ENCODE measurements at places on chromosomes 5 and 9.

DNA sequence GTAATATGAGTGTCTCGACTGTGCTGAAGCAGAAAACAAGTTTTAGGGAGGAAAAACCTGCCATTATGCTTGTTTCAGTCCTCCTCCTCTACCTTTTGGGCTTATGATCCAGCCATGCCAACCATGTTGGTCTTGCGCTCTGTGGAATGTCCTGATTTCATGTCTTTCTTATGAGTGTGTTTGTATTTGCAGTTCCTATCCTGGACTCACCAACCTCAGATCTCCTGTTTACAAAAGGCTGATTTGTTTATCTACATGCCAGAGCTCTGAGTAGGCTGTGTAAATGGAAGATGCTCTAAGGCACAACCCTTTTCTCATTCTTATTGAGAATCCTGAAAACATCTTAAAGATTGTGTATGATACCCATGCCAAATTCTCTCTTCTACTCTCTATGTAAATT, 138.6 kb downstream of the ARHGEF28 start:
- H3K4me1 ChIP-seq = no peaks in the 10 kb centered on the region
- H3K36me3 ChIP-seq = no peaks in the 10 kb centered on the region
- DNase-seq = no peak
- H3K27ac ChIP-seq = no peak overlapping the region

- no peak overlapping the region for H3K4me3 ChIP-seq
- H3K36me3 ChIP-seq = no peaks in the 10 kb centered on the region
- no peak overlapping the region for H3K27ac ChIP-seq
- no peaks in the 10 kb centered on the region for H3K4me1 ChIP-seq
- no peak for DNase-seq
These were observed 116.5 kb downstream of the TRPM6 start for GRCh38 chr9:74771262-74771585.

GRCh38 chr5:25862276-25862675, 1176.1 kb downstream of the CDH9 start:
- H3K27ac ChIP-seq = no peak overlapping the region
- no peaks in the 10 kb centered on the region for H3K27me3 ChIP-seq
- no peaks in the 10 kb centered on the region for H3K36me3 ChIP-seq
- DNase-seq = peak; percentile 8

GRCh38 chr9:96317335-96317980, 15.5 kb upstream of the HSD17B3 start:
- peak; percentile 40 for DNase-seq
- H3K4me1 ChIP-seq = no peaks in the 10 kb centered on the region
- no peak overlapping the region for H3K4me3 ChIP-seq
- H3K36me3 ChIP-seq = no peaks in the 10 kb centered on the region

DNA sequence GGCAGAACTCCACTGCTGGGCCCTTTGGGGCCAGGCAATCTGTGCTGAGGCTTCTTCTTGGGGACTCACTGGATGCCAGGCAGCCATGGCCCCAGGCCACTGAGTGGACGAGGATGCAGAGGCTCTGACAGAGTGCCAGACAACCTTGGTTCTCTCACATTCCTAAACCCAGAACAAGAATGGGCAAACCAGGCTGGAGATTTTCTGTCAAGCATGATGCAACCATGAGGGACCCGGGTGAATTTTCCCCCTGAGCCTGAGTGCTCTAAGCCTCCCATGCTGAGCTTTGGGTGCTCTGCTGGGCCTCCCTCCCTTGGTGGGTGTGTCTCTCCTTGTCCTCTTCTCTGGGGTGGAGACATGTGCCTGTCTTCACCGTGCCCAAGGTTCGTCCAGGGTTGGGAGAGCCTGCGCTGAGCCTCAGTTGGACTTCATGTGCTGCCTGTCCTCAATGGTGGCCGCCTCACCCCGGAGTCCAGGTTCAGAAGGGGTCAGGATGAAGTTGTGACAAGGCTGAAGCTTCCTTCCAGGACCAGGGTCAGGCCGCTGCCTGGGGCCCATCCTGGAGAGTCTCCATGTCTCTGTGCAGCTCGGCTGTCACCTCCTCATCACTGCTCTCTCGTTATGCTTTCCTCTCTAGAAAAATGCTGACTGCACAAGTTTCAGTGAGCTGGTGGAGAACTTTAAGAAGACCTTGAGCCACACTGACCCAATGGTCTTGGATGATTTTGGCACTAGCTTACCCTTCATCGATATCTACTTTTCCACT, 24.1 kb downstream of the PITX1 start:
- no peak overlapping the region for H3K27ac ChIP-seq
- H3K4me1 ChIP-seq = peaks cover 6% of the 10 kb centered on the region
- no peak overlapping the region for H3K4me3 ChIP-seq
- no peaks in the 10 kb centered on the region for H3K36me3 ChIP-seq

- no peak overlapping the region for H3K27ac ChIP-seq
- H3K4me1 ChIP-seq = no peaks in the 10 kb centered on the region
- H3K27me3 ChIP-seq = no peaks in the 10 kb centered on the region
These were observed 12.6 kb upstream of the KIF27 start for GRCh38 chr9:83933790-83934189.

GRCh38 chr9:126703002-126703865, 89.5 kb downstream of the LMX1B start:
- H3K27me3 ChIP-seq = peaks cover 79% of the 10 kb centered on the region
- H3K36me3 ChIP-seq = no peaks in the 10 kb centered on the region
- no peak overlapping the region for H3K27ac ChIP-seq
- H3K4me3 ChIP-seq = no peak overlapping the region

DNA sequence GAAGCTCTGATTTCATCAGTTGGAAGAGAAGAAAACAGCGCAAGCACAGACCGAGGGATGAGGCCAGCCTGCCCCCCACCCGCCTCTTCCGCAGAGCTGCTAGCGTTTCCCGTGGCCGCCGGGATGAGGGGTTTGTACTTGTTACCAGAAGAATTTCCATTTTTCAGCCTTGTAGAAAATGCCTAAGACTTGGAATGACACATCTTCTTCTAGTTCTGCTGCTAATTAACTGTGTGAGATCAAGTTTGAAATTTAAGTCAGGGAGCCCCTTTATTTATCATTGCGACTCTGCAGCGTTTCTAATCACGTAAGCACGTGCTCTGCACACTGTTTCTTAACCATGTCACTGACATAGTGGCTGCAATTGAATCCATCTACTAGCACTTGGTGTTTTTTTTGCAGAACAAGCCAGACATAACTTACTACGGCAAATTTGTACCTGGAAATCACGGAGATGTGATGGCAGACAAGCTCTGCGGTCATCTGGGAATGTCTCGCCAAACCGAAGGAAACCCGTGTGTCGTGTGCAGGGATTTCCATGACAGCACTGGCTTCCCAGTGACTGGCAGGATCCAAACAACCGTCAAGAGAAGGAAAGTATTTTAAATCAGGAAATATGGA, 41.8 kb upstream of the ROR2 start:
- H3K4me3 ChIP-seq = no peak overlapping the region
- no peak for DNase-seq
- H3K27me3 ChIP-seq = no peaks in the 10 kb centered on the region
- no peaks in the 10 kb centered on the region for H3K4me1 ChIP-seq
- no peak overlapping the region for H3K27ac ChIP-seq
- no peaks in the 10 kb centered on the region for H3K36me3 ChIP-seq

GRCh38 chr9:70525519-70525918, 111.1 kb upstream of the KLF9 start:
- no peaks in the 10 kb centered on the region for H3K36me3 ChIP-seq
- no peak overlapping the region for H3K27ac ChIP-seq

DNA sequence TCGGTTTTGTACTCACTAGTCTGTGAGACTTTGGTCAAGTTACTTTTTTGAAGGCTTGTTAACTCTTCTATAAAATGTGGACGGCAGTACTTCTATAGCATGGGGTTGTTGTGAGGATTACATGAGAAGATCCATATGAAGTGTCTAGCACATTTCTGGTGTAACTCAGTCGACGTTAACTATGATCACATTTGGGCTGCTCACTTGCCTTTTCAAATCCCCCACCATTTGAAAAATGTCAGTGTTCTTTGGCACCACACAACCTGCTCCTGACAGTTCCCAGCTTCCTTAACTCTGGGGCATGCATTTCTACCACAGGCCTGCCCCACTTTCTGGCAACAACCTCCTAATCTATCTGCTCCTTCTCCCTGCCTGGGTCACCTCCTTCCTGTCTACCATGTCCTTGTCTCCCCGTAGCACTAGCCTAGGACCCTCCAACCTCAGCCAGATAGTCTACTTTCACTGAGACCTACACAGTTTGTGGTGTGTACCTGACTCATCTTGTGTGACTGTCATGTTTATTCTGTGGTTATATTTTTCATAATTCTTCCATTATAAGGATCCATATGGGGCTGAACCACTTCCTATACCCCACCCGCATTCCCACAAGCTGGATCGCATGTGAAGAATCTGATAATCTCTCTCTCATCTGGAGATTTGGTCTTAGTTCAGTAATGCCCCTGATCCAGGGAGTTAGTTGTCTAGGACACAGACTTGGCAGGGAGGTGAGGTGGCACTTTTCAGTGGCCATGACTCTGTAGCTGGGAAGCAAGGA, 30.2 kb upstream of the BASP1 start:
- H3K27me3 ChIP-seq = no peaks in the 10 kb centered on the region
- no peak for DNase-seq
- H3K36me3 ChIP-seq = no peaks in the 10 kb centered on the region
- no peak overlapping the region for H3K27ac ChIP-seq
- no peaks in the 10 kb centered on the region for H3K4me1 ChIP-seq

DNA sequence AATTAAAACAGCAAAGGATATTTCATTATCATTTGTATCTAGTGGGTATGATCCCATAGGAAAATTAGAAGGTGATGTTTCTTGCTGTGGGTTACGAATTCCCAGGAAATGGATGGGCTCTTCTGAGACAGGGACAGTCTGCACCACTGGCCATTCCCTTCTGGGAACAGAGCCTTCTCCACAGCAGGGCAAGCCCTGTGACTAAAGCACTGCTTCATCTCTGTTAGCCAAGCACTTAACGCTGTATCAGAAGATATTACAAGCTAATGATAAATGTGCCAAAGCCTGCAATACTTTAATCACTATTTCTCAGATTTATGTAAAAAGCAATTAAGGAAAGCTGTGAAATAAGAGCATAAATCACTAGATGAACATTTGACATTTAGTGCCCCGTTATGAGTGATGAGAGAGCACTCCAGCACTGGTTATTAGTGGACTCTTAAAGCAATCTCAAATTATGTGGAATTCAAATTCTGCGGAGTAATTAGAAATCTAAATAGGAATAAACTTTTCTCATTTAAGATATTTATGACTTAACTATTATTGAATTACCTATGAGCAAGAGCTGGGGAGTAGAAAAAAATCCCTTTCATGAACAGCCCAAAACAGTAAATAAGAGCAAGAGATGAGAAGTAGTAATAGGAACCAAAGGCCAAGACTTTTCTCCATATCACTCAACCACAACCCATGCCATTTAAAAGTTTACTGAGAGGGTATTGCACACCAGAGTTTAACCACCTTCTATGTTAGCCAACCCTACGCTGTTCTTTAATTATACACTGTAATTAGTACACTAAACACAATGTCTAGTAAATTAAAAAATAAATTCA, 49.2 kb downstream of the FAM240B start:
- H3K27me3 ChIP-seq = no peaks in the 10 kb centered on the region
- no peaks in the 10 kb centered on the region for H3K36me3 ChIP-seq
- H3K4me3 ChIP-seq = no peak overlapping the region
- H3K27ac ChIP-seq = no peak overlapping the region

- H3K4me3 ChIP-seq = no peak overlapping the region
- peaks cover 10% of the 10 kb centered on the region for H3K4me1 ChIP-seq
- peak; percentile 53 for DNase-seq
These were observed 205.5 kb downstream of the FGF10 start for GRCh38 chr5:44183753-44184152.

- H3K4me1 ChIP-seq = 0 out of 2 replicates have a peak, but pooled peaks cover under 1% of the 10 kb centered on the region
- no peaks in the 10 kb centered on the region for H3K27me3 ChIP-seq
- no peak for DNase-seq
- no peak overlapping the region for H3K4me3 ChIP-seq
These were observed 70.3 kb upstream of the EPB41L4B start for GRCh38 chr9:109391176-109391575.

DNA sequence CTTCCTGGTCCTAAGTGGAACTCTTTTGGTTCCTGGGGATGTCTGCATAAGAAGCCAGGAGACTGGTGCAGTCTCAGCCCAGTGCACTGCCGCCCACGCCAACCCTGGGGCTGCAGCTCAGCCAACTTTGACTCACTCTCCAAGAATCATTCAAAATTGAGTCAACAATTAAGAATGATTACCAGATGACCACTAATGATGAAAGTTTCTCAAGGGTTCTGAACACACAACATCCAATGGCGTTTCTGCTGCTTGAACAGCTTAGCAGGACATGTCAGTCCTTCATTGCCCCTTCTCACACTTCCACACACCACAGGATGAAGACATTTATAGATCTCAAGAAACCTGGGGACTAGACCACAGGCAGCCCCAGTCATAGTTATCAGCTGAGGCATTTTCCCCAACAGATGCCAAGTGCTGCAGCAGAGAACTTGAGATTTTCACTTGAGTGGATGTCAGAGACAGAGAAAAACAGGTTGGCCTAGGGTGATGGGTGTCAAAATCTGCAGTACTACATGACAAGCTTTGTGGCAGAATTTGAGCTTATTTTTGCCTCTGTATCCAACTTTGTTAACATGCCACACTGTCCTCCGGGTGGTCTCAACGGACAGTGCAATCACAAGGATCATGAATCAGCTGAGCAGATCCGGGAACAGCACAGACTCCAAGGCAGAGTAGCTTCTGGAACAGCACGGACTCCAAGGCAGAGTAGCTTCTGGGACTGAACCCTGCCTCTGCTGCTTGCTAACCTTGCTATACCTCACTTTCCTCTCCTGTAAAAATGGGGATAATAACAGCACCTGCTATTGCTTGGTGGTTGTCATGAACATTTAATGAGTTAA, 356.1 kb downstream of the SPOCK1 start:
- H3K4me1 ChIP-seq = no peaks in the 10 kb centered on the region
- DNase-seq = no peak
- no peaks in the 10 kb centered on the region for H3K27me3 ChIP-seq
- no peak overlapping the region for H3K4me3 ChIP-seq
- no peak overlapping the region for H3K27ac ChIP-seq
- H3K36me3 ChIP-seq = no peaks in the 10 kb centered on the region

DNA sequence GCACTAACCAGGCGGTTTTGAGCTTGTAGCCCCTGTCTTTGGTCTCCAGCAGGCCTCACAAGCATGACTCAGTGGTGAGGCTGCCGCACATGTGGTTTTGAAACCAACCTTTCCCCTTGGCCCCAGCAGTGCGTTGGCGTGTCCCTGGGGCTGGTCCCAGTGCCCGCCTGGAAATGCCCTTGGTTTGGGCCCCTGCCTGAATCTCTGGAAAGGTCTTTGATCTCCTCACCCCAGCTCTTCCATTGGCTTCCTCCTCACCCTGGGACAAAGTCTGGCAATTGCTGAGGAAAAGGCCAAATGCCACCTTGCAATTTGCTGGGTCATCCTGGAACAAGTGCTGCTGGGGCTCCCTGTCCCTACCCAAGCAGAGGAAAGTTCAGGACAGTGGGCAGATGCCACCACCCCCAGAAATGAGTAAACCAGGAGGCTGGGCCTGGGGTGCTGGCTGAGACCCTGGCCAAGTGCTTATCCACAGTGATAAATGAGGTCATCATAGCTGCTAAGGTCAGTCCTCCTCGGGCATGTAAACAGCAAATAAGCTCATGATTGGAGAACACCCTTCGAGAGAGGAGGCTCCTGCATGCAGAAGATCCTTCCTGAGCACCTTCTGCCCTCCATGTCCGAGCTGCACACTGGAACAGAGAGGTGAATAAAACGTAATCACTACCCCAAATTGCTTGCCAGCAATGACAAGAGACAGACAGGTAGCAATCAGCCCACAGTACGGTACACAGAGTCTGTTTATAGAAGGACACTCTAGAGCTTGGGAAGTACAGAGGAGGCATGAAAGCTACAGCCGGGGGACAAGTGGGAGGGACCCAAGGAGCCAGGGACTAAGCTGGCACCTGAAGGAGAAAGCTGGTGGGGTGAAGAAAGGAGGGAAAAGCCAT, 98.9 kb upstream of the CPEB4 start:
- H3K27me3 ChIP-seq = no peaks in the 10 kb centered on the region
- H3K4me1 ChIP-seq = peaks cover 24% of the 10 kb centered on the region
- no peaks in the 10 kb centered on the region for H3K36me3 ChIP-seq
- DNase-seq = no peak

All from MM.1S (cell line).